Activated CD4-positive, alpha-beta T cell treated with anti-CD3 and anti-CD28 coated beads for 36 hours (primary cell): ENCODE measurements at places on chromosomes 6 and 20. TPM values are rescaled to one million over a fixed set of nuclear protein-coding genes. Genes with fewer than 3 reads are reported as not detected.

GRCh38 chr6:52506476-52506875, 70.4 kb downstream of the TRAM2 start:
- DNase-seq, result no peak

DNA sequence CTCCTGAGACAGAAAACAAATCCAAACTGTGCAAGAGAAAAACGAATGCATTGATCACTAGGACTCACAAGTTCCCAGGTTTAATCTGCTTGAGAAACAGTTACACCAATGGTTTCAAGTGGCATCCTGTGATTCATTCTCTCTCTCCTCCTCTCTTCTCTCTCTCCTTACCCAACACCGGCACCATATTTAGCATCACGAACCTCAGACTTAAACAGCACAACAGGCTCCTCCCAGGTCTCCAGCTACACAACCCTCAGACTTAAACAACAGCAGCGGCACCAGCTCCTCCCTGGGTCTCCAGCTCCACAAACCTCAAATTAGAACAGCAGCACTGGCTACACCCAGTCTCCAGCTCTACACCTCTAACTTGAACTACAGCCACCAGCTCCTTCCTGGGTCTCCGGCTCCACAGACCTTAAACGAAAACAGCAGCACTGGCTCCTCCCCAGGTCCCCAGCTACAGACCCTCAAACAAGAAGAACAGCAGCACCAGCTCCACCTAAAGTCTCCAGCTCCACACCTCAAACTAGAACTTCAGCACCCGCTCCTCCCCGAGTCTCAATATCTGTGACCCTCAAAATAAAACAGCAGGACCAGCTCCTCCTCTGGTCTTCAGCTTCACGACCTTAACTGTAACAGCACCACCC, 355.9 kb downstream of the PREX1 start:
- DNase-seq, result no peak

GRCh38 chr20:17189976-17190695, 36.7 kb upstream of the PCSK2 start:
- DNase-seq, result no peak

DNA sequence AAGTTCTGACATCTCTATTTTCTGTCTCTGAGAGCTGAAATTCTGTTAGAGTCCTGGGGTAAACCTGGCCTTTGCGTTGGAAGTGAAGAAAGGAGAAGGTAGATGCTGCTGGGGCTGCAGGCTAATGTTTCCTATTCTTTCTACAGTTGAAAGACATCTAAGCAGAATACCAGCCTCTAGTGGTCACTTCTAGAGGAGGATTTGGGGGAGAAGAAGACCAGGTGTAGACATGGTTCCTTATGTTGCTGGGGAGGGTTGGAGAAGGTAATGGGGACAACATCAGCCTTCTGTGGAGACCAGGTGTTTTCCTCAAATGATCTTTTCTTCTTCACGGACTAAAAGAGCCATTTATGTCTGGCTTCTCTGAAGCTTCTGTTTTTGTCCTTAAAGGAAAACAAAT, 62.6 kb downstream of the BTBD3 start:
- no peak for DNase-seq

DNA sequence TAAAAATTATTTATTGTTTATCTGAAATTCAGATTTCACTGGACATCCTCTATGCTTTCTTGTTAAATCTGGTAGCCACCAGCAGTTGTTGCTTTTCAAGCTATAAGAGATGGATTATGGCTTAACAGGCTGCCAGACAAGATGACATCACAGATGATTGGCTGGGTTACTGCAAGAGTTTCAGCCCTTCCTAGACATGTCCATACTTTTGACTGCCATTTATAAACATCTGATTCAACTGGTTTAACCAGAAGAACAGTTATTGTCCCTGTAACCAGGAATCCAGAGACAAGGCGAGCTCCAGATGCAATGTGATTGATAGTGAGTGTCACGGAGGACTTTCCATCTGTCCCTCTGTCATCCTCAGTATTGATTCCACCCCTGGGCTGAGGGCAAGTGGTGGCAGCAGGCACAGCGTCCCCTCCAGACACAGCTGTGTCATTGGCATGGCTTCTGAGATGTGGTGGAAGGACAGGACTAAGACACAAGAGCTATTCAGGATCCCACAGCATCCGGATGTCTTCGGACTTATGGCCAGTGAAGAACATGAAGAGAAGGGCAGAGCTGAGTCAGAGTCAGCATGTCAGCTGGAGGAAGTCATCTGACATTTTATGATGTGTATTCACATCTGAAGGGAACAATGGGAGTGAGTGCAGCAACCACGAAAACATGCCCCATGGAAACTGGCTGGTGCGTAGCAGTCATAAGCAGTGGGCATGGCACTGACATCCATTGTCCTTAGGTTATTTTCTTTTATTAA, 284.5 kb upstream of the CDYL start:
- no peak for DNase-seq

DNA sequence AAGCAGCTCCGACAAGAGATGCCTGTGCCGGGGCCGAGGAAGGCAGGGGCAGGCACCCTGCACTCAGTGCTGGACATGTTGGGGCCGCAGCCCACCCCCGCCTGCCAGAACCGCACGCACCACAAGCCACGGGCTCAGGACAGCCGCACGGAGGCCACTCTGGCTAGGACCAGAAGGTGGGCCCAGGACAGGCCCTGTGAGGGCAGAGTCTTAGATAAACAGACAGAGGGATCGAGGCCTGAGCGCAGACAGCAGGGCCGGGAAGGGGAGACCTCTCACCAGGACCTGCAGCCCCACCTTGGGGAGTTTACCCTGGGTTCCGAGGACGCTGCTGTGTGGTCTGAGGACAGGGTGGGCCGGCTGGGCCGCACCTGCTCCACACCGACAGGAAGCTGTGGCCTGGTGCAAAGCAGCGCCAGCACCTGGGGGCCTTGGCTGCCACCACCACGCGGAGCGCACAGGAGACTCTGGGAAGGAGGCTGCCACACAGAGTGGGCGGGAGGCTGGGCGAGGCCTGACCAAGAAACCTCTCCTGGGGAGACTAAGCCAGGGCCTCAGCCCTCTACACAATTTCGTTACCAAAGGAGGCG, 32.0 kb downstream of the KCNQ2 start:
- DNase-seq, result peak; percentile 36

OR2H2 gene
- total RNA-seq, result not detected
